ENCODE measurements at places on chromosomes 4 and X. TPM values are rescaled to one million over a fixed set of nuclear protein-coding genes. Genes with fewer than 3 reads are reported as not detected.

DNA sequence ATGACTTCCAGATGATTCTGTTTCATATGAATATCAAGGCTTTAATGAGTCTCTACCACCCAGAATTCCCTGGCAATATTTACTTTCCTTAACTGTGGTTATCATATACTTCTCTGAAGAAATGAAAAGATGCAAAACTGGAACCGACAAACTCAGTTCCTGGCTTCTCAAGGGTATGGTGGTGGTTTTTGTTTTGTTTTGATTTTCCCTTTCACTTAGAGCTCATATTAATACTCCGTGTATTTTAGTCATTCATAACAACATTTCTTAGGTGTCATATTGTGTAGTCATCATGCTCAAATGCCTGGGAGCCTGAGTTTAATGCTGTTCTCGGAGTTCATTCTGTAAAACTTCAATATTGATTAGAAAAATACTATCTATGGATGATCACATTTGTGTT, 665 bp downstream of the TRPC5OS start:
- no peak for DNase-seq

Gene IRAK1
- polyA plus RNA-seq = 20.0 TPM

DNA sequence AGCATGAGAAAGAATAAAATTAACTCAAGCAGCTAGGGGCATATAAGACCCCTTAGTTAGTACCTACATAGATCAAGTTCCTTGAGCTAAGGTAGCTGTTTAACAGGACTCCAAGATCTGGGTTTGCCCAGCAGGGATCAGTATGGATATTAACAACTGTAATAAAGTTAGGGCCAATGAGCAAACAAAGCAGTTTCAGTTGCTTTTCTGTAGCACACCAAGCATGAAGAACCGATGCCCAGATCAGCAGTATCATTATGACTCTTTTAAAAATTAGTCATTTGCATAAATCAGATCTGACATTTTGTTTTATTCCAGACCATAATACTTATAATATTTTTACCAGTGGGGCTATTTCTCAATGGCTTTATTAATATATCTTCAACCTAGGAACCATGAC, 80.9 kb downstream of the C4orf33 start:
- DNase-seq = no peak

Gene PDLIM5
- polyA plus RNA-seq = 42.0 TPM

DNA sequence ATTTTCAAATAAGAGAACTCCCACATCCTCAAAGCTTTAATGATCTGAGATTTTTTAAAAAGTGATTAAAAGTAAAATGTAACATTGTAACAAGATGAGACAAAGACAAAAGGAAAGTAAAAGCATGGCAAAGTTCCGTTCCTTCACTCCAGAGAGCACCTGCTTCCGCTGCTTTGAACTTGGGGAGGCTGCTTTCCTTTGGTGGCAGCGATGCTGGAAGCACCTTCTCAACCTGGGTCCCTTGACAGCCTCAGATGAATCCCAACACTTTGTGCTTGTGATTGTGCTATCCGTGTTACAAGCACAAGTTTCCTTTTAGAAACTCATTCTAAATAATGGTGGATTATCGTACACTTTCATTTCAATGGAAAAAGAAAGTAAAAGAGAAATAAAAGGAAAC, 59.7 kb downstream of the HADH start:
- DNase-seq = peak; percentile 41

Gene H2AZ1
- polyA plus RNA-seq = 381 TPM

Gene HAND2
- not detected for polyA plus RNA-seq

- no peak for DNase-seq
Measured at GRCh38 chrX:130260316-130260715, 8.4 kb downstream of the ZNF280C start.

- no peak for DNase-seq
Measured at GRCh38 chrX:40406330-40406859, 174.4 kb upstream of the ATP6AP2 start.

Gene RAB41
- polyA plus RNA-seq = not detected

GRCh38 chr4:56240554-56241174, 146.6 kb downstream of the AASDH start:
- no peak for DNase-seq
